NCI-H1417 treated with DMSO at 0.1 percent for 48 hours (cell line): ENCODE measurements at places on chromosomes 6 and 20.

DNA sequence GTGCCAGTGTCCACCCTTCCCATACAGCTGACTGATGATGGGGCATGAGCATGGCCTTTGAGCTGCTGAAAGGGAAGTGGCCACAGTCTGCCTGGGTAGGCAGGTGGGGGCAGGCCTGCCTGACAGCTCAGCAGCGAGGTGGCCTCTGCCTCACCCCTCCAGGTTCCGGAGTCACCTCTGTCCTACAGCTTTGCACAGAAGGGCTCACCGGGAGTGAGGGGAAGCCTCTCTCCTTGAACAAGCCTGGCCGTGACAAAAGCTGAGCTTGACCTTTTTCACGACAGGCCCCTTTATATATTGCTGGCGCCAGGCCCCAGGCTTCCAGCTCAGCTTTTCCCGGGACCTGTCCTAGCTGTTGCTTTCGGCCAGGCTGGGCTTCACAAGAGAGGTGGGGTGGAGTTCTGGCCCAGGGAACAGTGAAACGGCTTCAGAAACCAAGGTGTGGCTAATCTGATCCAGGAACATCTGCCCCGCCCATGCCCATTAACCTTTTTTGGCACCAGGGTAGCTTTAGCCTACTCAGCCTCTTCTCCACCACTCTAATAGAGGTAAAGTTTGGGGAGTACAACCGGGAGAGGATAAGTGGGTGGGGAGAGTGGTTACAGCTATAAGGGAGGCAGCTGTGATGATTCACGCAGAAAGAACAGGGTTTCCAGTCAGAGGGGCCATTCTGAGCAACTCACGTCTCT lies 42.9 kb downstream of the C6orf132 start:
- DNase-seq = no peak

DNA sequence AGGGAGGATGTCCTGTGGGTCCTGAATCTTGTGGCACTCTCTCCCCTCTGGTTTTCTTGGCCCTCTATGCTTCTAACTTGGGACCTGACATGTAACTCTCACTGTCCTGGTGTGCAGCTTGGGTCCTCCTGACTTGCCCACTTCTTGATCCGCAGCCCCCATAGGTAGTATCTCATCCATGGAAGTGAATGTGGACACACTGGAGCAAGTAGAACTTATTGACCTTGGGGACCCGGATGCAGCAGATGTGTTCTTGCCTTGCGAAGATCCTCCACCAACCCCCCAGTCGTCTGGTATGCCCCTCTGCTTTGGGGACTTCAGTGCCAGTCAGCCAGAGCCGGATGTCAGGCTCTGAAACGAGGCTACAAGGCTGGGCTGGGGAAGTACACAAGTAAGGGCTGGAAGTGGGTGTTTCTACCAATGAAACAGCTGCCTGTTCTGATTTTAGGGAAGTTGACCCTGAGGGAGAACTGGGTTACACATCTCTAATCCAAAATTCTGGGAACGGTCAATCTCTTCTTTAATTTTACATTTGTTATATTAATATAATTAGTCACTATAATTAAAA lies 641 bp downstream of the DBNDD2 start:
- DNase-seq = no peak

DNA sequence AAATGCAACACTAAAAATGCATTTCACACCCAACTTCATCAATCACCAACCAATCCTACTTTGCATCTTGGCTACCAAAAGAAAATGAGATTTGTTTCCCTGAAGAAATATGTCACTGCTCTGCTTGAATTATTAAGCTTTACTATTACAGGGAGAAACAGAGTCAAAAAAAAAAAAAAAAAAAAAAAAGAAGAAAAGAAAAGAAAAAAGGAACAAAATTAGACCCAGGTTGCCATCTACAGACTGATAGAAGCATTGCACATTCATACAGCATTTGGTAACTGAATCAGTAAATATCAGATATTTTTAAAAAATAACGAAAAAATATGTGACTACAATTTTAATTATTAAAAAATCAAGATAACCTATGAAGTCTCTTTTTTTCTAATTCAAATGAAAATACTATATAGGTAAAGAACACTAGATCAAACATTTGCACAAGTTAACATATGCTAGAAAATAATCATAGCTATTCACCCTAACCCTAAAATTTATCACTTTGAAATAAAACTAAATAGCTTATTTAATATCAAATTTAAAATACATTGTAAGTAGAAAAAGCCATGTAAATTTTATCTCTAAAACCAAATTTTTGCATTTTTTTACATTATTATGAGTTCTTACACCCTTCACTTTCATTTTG lies 83.3 kb downstream of the DCDC2 start:
- DNase-seq = peak; percentile 10

DNA sequence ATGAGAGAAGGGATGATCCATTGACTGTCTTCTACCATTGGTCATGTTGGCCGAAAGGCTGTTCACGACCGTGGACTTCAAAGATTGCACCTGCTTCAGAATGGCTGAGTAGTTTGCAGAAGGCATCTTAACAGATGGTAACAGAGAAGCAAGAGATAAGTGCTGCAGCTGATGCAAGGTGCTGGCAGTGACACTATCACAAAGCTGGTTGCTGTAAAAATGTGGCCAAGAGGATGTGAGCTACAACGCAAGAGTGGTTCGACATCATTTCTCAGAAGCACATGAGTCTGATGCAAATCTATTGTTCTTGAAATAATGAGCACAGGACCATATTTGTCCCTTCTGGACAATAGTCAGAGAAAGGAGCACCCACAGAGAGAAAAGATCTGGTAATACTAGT lies 27.0 kb upstream of the ANKEF1 start:
- DNase-seq = no peak

- DNase-seq = no peak
Measured at GRCh38 chr20:2624190-2624589, 28.2 kb upstream of the NOP56 start.

GRCh38 chr6:160055813-160056212 lies 65.8 kb upstream of the SLC22A1 start:
- no peak for DNase-seq

DNA sequence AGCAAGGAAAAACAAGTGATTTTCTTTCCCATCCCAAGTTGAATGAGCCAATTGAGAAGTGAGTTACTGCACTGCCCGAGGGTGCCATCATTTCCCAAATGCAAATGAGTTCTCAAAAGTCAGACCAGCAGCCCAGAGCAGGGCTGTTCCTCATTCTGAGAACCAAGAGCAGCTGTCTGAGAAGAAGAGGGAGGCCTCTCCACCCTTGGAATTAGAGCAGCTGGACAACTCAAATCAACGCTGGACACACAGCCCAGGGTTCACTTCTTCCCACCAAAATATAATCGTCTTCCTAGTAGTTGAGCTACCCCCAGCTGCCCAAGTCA lies 4.6 kb upstream of the PREX1 start:
- no peak for DNase-seq

GRCh38 chr20:12695937-12696336 lies 312.8 kb upstream of the SPTLC3 start:
- DNase-seq = no peak

GRCh38 chr20:7437311-7437710 lies 502.9 kb downstream of the HAO1 start:
- DNase-seq = no peak

DNA sequence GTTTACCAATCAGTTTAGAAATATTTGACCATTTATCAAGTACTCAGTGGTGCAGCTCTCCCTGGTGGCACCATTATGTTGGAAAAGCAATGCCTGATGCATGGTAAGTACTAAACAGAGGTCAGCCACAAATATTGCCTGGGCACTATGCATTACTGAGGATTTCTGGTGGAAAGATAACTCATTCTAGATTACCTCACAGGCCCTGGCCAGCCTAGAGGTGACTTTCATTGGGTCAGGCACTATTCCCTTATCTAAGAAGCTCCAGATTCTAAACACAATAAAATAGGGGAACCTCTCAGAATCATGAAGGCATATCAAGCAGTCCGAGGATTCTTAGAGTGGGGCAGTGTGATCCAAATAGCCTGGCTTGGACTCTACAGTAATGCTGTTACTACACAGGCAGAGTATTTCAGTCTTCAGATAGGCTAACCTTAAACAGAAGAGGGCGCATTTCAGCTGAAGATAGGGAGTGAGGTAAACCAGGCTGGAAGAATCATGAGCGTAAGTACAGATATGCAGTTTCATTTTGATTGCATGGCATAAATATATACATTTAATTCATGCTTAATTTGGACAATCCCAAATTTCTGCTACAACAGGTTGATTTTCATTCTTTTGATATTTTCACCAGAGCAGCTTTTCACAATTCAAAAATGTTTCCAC lies 12.1 kb downstream of the LGSN start:
- DNase-seq = no peak

- no peak for DNase-seq
Measured at GRCh38 chr6:112366695-112367553, 19.8 kb downstream of the RFPL4B start.

- DNase-seq = no peak
Measured at GRCh38 chr6:54428431-54428830, 120.2 kb downstream of the TINAG start.

DNA sequence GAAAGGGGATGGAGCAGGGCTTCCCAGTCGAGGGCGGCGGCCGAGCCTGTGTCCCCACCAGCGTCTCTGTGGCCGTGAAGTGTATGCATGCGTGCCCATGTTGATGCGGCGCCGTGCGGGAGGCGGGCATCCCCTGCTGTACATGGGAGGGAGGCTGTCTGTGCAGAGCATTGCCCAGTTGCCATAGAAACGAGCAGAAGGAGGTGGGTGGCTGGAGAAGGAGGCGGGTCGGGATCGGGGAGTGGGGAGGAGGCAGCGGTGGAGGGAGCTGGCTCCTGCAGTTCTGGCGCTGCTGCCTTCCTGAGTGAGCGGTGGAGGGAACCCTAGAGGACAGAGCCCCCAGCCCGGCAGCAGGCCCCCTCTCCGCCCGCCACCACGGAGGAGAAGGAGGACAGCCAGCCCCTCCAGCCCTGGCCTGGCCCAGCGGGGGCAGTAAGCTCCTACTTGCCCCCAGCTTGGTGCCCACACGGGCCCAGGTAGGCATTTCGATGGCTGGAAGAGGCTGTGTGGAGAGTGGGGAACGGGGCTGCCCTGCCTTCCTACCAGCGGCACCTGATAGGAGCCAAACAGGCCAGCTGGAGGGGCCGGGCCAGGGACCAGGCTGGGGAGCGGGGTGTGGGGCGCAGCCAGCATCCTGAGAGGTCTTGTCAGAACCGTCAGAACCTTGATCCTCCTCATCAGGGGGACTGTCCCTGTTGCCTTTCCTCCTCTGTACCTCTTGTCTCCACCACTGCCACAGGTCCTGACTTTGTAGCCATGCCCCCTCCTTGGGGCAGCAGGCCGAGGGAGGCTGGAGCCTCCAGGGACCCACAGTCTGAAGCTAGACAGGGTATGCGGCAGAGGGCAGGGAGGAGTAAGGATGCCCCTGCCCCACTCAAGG lies 41.3 kb downstream of the SPDEF start:
- no peak for DNase-seq

DNA sequence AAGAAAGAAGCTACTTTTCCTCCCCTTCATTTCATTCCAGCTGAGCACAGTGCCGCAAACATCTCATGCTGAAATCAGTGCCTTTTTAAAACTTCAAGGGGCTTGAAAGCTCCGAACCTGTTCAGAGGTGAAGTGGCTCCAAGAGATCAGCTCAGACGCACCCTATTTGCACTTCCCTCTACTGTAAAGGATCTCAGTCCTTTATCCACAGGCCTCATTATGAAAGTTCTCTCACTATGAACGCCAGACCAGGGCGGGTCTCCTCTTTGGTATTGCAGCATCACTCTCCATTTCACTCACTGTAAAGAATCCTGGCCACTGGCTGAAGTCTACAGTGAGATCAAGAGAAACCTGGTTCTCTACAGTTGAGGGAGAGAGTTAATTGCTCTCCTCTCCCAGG lies 232.7 kb upstream of the POU3F2 start:
- DNase-seq = no peak

- no peak for DNase-seq
Measured at GRCh38 chr6:3844097-3844463, 5.1 kb upstream of the FAM50B start.

GRCh38 chr6:136483906-136484305 lies 66.3 kb downstream of the MAP7 start:
- DNase-seq = no peak

GRCh38 chr6:81606965-81607381 lies 145.5 kb downstream of the TENT5A start:
- no peak for DNase-seq

DNA sequence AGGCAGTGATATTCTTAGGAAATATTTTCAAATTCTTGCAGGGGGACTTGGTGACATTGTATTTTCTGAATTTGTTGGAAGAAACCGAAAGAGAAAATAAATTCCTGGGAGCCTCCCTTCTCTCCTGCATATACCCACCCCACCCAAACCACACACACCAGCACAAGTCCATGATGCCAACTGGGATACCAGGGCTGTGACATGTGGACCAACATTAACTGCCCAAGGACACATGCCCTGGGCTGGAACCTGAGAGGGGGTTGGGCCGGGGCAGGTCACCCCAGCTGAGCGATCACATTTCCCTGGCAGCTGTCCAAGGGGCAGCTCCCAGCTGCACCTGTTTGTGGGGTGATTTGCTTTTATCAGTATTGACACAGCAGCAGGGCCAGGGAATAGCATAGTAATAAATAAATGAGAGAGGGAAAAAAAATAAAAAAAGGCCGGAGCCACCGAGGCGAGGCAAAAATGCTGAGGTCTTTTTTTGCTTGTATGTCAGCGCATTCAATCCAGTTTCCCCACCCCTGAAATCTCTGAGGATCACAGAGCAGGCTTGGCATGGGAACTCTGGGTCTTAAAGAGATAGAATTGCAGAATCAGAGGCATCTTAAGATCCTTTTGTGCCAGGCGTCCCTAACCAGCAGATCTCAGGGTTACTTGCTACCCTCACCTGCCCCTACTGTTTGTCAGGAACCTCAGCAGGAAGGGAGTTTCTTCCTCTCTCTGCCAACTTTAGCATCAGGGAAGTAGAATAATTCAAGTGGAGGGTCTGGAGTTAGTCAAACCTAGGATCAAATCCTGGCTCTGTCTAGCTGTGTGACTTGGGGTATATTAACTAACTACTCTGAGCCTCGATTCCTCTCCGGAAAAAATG lies 66.5 kb upstream of the PIM1 start:
- DNase-seq = peak; percentile 73

GRCh38 chr6:43843669-43844171 lies 73.7 kb downstream of the VEGFA start:
- no peak for DNase-seq

DNA sequence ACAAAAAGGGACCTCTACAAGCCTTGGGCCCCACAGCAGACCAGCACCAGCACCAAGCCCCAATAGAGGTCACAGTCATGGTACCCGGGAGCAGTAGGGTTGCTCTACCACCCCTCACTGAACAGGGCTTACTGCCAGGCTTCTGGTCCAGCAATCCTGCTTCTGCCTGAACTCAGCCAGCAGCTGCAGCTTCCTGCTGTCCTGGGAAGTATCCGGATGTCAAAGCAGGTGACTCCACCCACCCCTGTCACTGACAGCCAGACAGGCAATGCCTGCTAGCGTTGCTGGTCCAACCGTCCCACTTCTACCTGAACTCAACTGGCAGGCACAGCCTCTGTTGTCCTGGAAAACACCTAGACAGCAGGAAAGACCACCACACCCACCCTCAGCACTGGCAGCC lies 47.0 kb upstream of the PCSK2 start:
- DNase-seq = no peak

GRCh38 chr6:166977621-166978525 lies 21.3 kb upstream of the CEP43 start:
- no peak for DNase-seq
